Stimulated activated CD8-positive, alpha-beta memory T cell treated with anti-CD3 and anti-CD28 coated beads, Interleukin-7, amount 100 ng/mL, for 1 hour (primary cell): ENCODE measurements at places on chromosomes 2 and 18.

GRCh38 chr2:119261493-119262225 lies 38.0 kb downstream of the STEAP3 start:
- DNase-seq: no peak

DNA sequence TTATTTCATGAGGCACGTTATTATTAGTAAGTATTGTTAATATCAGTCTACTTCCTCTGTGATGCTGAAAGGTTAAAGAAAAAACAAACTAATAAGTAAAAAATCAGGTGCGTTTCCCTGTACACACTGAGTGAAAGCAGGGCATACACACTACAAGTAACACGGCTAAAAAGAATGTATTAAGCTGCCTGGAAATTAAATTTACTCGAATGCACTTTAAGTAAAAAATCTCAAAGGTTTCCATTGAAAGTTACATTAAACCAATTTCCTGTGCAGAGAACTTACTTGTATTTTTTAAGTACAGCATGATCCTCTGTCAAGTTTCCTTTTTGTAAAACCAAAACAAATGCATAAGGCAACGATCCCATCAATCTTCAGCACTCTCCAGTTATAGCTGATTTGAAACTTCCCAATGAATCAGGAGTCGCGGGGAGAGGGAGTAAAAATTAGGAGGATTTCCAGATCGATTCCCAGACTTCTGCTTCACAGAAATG lies 633 bp downstream of the BCL2 start:
- DNase-seq: no peak

DNA sequence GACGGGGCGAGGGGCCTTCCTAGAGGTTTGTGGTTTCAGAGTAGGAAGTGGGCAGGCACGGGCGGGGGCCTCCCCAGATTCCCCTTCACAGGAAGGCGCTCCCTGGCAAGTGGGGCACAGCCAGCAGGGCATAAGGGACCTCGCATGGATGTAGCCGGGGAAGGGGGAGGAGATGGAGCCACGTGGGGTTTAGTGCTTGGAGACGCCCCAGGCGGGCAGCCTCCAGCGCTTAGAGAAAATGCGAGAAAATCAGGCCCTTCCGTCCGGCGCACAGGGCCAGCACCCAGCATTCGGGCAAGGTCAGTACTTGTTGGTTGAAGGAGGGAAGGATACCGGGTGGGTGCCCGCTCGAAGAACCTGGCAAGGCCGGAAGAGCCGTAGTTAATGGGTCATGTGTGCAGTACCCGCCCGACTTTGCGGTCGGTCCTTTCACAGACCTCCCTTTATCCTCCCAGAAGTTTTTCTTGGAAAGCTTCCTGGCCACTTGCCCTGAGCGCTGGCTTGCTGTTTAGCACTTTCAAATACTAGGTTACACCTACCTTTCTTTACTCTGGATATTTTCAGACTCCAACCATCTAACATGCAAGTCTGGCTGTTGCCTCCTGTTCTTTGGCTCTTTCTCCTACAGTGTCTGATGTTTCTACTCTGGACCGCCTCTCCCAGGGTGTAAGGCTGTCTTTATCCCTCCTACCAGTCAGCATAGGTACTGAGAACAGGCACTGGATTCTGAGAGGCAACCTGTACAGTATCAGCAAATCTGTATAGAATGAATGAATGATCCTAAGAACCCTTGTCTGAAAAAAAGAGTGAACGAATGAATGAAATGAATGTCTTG lies 78.1 kb downstream of the CIB4 start:
- no peak for DNase-seq

DNA sequence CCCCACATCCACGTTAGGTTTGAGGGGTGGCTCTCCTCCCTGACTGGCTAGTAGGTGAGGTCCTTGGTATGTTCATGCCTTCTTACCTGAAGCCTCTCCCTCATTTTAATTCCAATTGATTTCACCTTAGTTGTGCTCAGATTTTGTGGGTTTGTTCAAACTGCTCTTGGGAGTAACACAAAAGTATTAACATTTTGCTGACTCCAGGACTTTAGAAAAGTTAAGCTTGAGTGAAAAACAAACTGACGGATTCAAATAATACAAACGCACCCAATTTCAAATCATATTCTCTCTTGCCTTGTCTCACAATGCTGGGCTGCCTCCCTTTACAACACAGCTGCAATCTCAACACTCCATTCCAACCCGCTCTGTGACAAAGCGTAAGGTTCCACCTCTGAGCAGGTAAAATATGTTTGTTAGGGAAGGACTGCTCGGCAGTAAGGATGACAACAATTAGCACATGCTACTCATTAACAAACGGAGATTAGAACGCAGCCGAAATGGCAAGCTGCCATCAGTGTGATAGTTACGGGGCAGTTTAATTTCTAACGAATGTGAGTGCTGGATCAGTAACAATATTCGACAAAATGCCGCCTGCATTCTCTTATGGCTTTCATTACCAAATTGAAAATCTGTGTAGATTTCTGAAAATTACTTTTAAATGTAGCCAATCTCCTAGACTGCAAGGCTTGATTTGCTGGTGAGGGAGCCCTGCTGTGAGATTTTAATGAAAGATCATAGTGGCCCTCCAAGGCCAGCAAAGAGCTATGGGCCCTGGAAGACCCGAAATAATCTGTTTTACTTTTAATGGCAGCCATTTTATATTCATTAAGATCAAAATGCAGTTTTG lies 730.6 kb upstream of the FANCL start:
- no peak for DNase-seq

DNA sequence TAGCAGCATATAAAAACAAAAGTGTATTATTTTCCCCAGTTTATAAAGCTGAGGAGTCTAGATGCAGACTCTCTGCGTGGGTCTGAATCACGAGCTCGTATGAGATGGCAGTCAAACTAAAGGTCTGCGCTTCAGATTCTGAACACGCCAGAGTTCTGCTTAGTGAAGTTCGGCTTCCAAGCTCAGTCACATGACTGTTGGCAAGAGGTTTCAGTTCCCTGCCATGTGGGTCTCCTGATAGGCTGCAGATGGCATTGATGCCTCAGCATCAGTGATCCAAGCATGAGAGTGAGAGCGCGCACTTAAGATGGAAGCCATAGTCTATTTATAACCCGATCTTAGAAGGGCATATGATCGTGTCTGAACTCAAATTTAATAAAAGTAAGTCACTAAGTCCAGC lies 242.8 kb upstream of the DOK6 start:
- no peak for DNase-seq

GRCh38 chr2:191048073-191048472 lies 34.1 kb upstream of the STAT1 start:
- DNase-seq: no peak

- DNase-seq: no peak
Observed at GRCh38 chr2:72032481-72033041, 115.1 kb downstream of the CYP26B1 start.

- DNase-seq: no peak
Observed at GRCh38 chr2:171271971-171272436, 111.3 kb upstream of the TLK1 start.

GRCh38 chr2:88530081-88530480 lies 77.6 kb upstream of the FOXI3 start:
- DNase-seq: no peak

DNA sequence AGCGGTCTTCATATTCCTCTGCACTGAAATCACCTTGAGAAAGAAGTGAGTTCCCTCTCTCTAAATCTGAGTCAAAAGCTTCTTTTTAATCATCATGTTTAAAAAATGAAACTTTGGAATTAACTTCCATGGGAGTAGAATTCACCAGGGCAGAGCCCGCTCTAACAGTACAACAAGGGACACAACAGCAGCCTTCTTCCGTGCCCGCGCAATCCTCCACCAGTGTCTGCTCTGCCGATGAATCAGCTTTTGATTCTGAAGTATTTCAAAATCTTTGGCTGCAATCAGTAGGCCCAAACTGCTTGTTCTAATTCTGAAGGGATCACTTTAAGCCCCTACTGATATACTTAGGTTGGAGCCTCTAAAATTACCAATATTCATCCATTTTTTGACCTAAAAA lies 76.9 kb downstream of the USP40 start:
- DNase-seq: no peak

DNA sequence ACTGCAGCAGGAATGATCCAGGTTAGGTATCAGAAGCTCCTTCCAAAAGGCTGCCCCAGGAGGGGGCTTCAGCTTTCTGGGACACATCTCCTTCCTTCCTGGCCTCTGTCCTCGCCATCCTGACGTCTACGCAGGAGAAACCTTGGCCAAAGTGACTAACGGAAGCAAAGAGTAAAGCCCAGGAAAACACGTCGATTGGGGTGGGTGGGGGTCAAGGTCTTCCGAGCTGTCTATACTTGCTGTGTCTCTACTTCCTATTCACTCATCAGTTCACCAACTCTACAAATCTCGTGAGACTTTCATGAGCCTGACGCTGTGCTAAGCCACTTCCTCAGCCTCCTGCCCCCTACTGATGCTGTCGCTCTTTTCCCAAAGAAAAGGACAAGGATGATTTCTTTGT lies 212.6 kb downstream of the TNS1 start:
- DNase-seq: no peak

- no peak for DNase-seq
Observed at GRCh38 chr2:85862426-85862825, 26.4 kb downstream of the ST3GAL5 start.

DNA sequence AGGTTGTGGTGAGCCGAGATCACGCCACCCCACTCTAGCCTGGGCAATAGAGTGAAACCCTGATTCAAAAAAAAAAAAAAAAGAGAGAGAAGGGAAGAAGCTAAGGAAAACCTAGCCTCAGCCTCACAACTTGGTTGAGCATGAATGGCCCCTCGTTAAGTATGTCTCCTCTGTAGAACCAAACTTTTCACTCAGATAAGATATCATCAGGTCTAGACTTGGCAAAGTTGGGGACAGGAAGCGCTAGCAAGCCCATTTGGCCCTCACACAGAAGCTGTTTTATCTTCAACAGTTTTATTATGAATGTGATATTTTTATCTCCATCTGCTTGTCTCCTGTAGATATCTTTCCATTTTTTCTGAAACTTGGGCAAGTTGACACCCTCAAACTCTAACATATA lies 3.5 kb upstream of the ASXL2 start:
- DNase-seq: no peak

- DNase-seq: no peak
Observed at GRCh38 chr2:215619022-215619958, 183.4 kb upstream of the FN1 start.

- DNase-seq: no peak
Observed at GRCh38 chr2:188181884-188182283, 109.8 kb upstream of the GULP1 start.

GRCh38 chr2:234339011-234339410 lies 157.9 kb downstream of the ARL4C start:
- no peak for DNase-seq

- no peak for DNase-seq
Observed at GRCh38 chr2:64554117-64554516, 30.0 kb downstream of the AFTPH start.

DNA sequence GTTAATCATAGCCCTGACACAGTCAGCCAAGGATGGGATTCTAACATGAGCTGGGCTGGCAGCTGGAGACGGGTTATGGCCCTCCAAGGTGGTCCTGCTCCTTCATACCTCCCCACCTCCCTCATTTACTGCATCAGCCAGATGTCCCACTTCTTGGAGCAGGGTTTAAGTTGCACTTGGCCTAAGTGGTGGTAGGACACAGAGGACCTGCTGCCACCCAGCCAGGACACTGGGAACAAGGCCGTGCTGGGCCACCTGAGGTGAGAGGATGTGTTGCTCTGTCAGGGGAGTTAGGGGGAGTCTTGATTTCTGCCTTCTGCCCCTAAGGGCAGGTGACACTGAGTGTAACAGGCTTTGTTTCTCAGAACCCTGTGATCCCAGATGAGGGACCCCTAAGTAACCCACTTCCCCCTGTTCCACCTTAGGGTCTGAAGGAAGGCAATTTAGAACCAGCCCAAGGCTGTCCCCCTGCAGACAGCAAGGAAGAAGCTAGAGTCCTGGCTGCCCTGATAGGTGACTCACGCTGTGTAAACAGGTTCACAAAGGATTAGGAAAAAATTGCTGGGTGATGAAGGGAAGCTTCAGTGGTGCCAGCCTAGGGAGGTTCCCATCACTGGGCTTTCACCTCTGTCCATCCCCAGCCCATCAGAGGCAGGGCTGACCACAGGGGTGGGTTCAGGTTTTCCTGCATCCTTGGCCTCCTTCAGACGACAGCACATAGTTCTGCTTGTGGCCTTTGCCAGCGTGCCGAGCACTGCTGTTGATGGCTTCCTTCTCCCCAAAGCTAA lies 114.3 kb upstream of the MCFD2 start:
- DNase-seq: no peak

DNA sequence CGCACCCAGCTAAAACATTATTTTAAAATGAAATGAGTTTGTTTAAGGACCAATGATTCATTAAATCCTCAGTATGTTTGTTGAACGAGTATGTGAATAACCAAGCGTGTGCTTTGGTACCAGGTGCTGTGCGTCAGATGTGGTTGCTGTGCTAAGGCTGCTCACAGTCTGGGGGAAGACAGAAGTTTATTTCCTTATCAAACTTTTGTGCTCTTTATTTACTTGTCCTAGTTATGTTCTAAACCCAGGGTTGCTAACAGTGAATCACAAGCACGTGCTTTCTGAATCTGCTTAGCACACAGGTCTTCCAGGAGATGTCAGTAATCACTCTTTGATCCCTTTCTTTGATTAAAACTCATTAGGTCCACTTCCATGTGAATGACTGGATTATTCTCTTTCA lies 37.0 kb downstream of the RAPGEF4 start:
- no peak for DNase-seq

- no peak for DNase-seq
Observed at GRCh38 chr2:142675398-142675797, 202.1 kb upstream of the KYNU start.

GRCh38 chr2:173596244-173596643 lies 241.6 kb downstream of the CDCA7 start:
- DNase-seq: no peak

- no peak for DNase-seq
Observed at GRCh38 chr2:45782986-45783385, 131.5 kb downstream of the PRKCE start.

DNA sequence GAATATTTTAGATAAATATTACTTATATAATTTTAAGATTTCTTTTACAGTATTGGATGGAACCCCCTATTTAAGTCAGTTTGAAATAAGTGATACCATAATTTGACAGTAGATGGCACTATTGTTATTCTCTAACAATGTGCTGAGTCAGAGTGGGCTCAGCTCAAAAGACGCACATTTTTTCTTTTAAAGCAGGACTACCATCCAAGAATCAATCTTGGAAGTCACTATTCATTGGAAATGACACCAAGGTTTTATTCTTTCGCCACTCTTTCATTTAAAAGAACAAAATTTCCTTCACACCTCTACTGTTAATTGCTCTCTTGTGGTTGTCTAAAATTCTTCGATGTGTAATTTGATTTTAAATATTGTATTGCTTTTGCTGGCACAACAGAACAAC lies 32.6 kb upstream of the SPAG16 start:
- DNase-seq: no peak

GRCh38 chr2:17302281-17302680 lies 216.0 kb downstream of the RAD51AP2 start:
- DNase-seq: no peak

- no peak for DNase-seq
Observed at GRCh38 chr2:17177088-17177487, 341.2 kb downstream of the RAD51AP2 start.

- no peak for DNase-seq
Observed at GRCh38 chr18:12012697-12013096, 31.4 kb downstream of the IMPA2 start.
